GM04504 (cell line): ENCODE measurements at places on chromosomes 16 and 17.
A peak's percentile ranks its signal among the peaks of the same experiment; 100 is the strongest.

- DNase-seq: no peak
Observed at GRCh38 chr16:22659933-22660332, 149.2 kb downstream of the NPIPB5 start.

DNA sequence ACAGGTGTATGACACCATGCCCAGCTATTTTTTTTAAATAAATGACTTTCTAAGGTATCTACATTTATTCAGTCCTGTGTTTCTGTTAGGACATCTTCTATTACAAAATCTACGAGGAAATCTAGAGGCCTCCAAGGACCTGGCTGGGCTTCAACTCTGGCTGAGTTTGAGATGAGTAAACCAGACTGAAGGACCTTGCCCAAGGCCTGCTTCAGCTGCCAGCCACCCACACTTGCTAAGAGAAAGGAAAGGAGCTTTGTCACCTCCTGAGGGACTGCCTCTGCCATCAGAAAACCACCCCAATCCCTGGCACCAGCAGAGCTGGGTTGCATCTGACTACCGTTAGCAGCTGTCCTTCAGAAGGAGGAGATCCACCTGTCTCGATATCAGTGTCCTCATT, 1.3 kb upstream of the MYO1D start:
- DNase-seq: peak; percentile 82

DNA sequence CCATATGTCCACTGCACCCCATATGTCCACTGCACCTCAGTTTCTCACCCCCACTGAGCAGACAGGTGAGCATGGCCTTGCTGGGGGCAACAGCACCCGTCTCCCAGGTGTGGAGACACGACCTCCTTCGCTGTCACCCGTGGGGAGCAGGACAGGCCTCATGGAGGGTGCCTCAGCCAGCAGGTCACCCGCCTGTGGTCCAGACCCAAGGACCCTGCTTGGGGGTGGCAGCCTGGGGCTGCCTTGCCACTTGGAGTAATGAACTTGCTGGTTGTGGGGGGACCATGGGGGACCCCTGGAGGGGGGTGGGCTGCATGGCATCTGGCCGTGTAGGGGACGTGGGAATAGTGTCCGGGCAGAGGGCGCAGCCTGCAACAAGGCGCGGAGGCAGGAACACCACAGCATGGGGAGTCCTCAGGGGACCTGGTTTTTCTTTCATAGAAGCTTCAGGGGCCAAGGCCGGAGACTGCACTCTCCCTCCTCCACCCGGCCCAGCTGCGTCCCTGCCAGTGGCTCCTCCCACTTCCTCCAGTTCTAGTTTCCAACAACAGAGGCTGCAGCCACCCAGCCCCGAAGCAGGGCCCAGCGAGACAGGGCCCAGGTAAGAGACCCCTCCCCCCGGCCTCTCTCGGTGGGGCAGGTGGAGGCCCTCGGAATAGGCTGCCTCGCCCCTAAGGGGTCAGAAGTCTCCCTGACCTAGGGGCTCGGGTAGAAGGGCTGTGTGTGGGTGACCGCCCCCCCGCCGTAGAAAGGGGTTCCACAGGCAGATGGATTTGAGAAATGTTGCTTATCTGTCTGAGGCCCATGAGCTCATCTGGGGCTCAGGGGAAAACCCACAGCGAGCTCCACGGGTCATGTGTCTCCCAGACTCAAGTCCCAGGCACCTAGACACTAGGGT, at the start of gene NHLRC4:
Gene NHLRC4 (plus strand): TSS at position 531 of the 898 bp plus-strand sequence. CDS start 1,043 bp downstream, outside the sequence.
- DNase-seq: no peak

GRCh38 chr16:20166531-20167235, 93.0 kb upstream of the GPR139 start:
- DNase-seq: no peak

DNA sequence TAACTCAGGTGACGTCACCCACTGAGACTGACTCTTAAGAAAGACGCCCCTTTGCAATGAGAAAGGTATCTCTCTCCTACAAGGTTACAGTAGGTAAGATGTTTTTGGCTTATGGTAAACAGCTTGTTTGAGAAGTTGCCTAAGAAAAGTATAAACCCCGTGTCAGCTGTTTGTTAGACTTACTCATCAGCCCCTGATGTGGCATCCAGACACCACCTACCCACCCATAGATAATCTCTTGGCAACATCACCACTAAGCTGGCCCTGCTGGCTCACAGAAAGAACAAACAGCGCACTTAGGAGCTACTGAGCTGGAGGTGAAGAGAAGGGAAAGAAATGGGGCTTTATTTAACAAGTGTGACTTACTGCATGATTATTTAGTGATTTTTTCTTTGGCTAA, 121.0 kb downstream of the PARN start:
- DNase-seq: no peak

DNA sequence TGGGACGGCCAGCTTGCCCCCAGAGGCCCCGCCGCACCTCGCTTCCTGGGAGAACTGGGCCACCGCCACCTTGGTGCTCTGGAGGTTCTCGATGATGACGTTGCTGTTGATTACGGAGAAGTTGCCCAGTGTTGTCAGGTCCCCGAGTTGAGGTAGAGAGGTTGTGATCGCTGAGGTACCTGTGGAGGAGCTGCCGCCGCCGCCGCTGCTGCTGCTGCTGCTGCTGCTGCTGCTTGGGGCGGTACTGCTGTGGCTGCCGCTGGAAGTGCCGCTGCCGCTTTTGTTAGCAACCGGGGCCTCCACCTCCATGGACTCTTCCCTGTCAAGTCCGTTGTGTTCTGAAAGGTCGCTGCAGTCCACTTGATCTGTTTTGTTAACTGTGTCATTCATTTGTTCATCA, 9.5 kb downstream of the SALL1 start:
- no peak for DNase-seq

- no peak for DNase-seq
Observed at GRCh38 chr16:71727551-71728324, 3.2 kb upstream of the PHLPP2 start.

- no peak for DNase-seq
Observed at GRCh38 chr17:79473111-79473875, 137.6 kb downstream of the RBFOX3 start.

GRCh38 chr16:72602499-72602898, 430.5 kb upstream of the PMFBP1 start:
- no peak for DNase-seq

DNA sequence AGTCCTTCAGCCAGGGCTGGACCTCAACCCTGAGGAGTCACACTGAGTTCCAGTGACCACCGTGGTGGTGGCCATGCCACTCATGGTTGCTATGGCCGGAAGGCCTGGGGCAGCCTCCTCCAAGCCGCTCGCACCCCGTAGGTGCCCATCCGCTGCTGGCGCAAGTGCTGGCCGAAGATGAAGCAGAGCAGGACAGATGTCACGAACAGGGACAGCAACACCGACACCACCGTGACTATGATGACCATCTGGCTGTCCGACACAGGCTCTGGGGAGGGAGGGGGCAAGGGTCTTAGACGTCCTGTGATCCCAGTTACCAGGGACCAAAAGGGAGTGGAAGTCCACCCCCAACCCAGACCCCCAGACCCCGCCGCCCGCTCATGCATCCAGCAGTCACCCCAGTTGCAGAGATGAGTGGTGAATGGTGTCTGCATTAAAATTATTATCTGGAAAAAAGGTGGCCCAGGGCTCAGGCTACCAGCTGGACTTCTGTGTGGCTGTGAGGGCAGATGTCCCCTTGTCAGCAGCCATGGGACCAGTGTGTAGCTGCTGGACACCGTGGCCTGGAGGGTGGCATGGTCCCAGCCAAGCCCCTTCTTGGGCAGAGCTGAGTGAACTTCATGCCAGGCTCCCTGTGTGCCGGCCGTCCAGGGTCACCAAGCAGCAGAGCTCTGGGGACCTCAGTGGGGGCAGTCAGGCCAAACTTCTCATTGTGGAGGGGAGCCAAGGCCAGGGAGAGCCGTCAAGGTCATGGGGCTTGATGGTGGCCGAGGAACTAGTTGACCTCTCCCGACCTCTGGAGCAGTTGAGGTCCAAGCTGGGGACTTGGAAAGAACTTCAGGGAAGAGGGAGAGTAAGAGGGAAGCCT, 4.7 kb downstream of the PRR29 start:
- no peak for DNase-seq

GRCh38 chr17:36197387-36197703, 787 bp upstream of the CCL3L1 start:
- no peak for DNase-seq

GRCh38 chr17:7313890-7314718, 1.1 kb downstream of the GPS2 start:
- DNase-seq: no peak

GRCh38 chr17:74260525-74260850, 13.5 kb upstream of the DNAI2 start:
- no peak for DNase-seq
